ENCODE measurements at places on chromosomes 7 and 10.

DNA sequence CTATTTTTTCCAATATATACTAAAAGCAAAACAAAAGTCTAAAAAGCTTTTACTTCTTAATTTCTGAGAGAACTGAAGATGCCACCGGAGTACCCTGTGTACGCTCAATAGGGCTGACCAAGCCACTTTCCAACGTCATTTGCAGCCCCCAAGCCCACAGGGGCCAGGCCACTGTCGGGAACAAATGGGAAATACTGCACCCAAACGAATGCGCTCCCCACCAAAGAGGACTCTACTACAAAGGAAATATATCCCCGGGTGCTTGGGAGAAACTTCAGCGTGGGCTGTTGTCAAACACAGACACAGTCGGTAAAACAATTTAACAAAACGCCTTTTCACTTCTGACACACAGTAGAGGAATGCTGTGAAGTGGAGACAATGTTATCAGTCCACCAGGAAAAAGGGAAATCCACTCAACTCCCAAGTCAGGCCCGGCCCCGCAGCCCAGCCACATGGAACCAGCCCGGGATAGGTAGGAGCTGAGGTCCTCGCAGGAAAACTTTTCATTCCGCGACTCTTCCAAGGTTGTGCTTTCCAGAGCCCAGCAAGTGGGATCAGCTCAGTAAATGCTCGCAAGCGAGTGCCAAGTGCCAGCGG is 1.4 kb downstream of the PARD3 start:
- DNase-seq, result no peak

DNA sequence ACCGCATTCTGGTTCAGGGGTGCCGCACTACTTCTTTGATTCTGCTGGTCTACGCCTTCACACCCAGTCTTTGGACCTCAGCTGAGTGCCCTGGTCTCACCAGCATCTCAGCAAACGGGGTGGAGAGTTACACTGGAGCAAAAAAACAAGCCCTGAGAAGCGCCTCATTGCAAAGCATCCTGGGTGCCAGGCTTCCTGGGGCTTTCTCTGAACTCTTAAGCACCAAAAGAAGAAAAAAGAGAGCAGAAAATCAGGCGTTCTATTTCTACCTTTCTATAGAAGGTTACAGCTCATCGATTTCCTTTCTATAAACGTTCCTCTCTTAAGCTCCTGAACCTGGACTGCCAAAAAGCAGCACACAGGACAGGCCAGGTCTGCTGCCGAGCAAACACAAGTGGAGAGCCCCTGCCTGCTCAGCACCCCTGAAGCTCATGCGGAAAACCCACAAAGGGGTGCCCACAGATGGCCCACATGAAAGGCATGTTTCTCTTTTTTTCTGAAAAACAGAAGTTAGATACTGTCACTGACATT is 217.9 kb downstream of the SFMBT2 start:
- peak; percentile 15 for DNase-seq

GRCh38 chr10:30536578-30536977 is 93.0 kb downstream of the LYZL2 start:
- DNase-seq, result no peak

DNA sequence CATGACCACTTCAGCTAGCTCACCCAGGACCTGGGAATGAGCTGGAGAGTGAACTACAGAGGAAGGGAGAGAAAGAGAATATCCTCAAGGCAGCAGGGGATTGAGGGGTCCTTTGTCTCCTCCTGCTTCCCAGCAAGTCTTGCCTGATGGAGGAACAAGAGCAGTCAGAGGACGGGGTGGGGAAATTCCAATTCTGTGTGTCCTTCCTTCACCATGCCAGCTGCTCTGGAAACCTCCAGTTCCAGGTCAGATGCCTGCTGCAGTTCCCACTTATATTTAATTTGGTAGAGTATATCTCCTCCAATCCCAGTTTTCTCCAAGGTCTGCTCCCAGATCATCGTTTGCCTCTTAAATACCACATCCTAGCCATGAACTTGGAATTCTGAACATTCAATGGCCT is 21.4 kb upstream of the LEP start:
- no peak for DNase-seq

- DNase-seq, result no peak
Measured at GRCh38 chr7:25495342-25496250, 267.3 kb upstream of the NPVF start.

GRCh38 chr10:21289271-21289670 is 236.2 kb downstream of the SKIDA1 start:
- DNase-seq, result no peak

GRCh38 chr10:2839081-2839725 is 228.1 kb upstream of the PFKP start:
- no peak for DNase-seq

GRCh38 chr10:14186245-14186644 is 144.5 kb downstream of the FRMD4A start:
- DNase-seq, result no peak

DNA sequence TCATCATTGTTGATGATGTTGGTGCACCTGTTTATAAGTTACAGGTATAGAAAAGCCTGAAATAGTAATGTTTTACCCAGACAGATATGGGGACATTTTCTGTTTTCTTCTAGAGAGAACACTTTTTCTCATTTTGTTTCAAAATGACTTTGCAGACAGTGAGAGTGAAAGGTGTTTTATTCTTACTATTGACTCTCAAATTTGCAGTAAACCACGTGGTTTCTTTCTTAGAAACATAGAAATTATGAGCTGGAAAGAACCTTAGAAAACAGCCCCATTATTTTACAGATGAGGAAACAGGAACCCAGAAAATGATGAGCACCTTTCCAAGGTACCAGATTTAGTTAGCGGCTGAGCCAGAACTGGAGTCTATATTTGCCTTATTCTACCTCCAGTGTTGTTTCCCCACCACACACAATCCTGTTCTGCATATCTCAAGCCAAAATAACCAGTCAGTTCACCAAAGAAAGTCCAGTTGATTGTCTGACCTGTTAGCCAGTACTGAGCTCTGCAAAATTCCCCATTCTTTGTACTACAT is 138.9 kb upstream of the AHR start:
- DNase-seq, result no peak

- no peak for DNase-seq
Measured at GRCh38 chr10:102233997-102234396, 7.3 kb downstream of the PITX3 start.

- no peak for DNase-seq
Measured at GRCh38 chr10:48947690-48948469, 8.2 kb upstream of the LRRC18 start.

GRCh38 chr10:49569031-49569631 is 30.2 kb upstream of the ERCC6 start:
- DNase-seq, result no peak

- no peak for DNase-seq
Measured at GRCh38 chr10:108443636-108444035, 1279.1 kb upstream of the SORCS1 start.
